Psoas muscle (tissue), 8 donors: ENCODE measurements at places on chromosomes 3 and 15. TPM values are rescaled to one million over a fixed set of nuclear protein-coding genes. Genes with fewer than 3 reads are reported as not detected.

The TM4SF4 gene
- not detected for polyA plus RNA-seq

The FAM3D gene
- polyA plus RNA-seq = 0.05 TPM

DNA sequence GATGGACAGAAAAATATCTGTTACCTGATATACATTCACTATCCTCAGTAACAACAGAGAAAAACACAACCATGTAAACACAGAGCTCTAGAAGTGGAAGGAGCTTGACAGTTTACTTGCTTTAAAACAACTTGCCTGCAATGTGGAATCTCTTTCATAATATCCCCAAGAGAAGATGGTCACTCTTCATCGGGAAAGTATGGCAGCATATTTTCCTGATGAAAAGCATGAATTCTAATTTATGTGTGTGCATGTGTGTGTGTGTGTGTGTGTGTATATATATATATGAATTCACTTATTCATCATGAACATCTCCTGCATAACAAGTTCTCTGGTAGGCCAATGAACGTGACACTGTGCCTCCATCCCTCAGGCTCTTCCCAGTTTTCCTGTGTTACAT, 81.2 kb downstream of the EFL1 start:
- no peak for DNase-seq

- no peak for DNase-seq
Observed at GRCh38 chr3:59388555-59389270, 338.9 kb upstream of the CFAP20DC start.

GRCh38 chr15:101153801-101154656, 97.8 kb downstream of the CHSY1 start:
- no peak for DNase-seq
